ENCODE measurements at places on chromosomes 16 and 17.

DNA sequence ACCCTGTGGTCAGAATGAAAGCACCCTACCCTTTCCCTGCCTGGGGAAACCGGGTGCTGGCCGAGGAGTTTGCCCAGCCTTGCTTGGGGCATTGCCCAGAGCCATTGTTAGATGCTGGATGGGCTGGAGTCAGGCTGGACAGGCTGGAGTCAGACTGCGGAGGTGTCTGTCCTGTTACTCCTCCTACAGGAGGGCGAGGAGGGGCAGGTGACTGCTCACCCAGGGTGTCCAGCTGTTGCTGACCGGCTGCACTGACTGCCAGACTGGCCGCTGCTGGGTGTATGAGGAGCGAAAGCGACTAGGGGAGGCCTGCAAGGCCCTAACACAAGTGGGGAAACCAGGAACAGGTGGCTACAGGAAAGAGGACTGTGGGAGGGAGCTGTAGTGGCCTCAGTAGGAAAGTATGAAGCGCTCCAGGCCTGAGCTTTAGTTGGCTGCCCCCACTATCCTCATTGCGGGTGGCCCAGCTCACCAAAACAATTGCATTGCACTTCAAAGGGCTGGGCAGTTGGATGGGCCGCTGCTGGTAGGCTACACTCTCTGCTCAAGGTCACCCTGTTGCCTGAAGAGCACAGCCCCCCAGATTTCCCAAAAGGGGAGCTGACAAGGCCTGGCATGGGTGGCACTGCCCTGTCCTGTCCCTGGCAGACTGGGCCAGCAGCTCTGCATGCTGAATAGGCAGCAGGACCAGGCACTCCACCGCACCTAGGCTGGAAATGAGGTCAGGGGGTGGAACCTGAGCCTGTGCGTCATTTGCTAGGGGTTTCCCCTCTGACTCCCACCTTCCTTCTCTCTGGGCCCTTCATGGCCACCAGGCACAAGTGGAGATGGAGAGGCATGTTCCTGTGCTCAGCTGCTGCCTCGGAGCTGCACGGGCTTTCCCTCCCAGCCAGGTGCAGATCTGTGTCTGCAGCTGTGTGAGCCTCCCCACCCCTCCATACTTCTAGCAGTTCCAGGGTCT, 18.4 kb downstream of the LDHD start:
- DNase-seq, result no peak

DNA sequence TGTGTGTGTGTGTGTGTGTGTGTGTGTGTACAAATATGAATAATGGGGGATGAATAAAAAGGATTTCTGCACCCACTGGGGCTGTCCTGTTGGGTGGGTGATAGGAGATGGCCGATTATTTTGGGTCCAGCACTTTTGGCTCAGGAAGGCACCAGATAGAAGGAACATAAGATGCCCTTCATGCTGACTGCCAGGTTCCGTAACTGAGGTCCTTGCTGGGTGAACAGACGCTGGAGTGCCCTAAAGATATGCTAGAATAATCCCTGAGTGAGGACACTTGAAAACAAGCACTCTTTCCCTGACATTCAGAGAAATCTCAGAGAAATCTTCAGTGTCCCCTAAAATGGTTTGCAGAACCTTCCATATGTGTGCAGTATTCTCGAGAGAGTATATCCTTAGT, 17.7 kb downstream of the IRX6 start:
- DNase-seq, result no peak

- DNase-seq, result no peak
Measured at GRCh38 chr17:6497496-6498221, 53.4 kb downstream of the PIMREG start.

DNA sequence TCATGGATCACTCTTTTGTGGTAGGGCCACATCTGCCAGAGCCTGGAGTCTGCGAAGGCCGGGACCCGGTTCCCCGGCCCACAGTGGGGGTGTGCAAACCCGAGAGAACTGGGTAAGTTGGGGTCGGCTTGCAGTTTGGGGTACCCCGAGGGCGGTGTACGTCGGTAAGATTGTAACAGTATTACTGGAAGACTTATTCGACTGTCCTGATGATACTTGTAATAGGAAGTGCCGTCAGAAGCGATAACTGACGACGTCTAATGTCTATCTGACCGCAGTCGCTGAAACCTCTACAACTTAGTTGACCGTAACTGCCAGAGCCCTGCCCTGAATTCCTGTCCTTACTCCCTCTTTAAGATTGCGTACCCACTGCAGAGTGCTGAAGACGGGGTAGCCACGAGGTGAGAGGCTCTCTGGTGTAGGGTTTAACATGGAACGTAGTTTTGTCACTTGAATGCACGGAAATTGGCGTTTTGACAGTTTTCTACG, 24.0 kb downstream of the TRPV2 start:
- DNase-seq, result no peak

DNA sequence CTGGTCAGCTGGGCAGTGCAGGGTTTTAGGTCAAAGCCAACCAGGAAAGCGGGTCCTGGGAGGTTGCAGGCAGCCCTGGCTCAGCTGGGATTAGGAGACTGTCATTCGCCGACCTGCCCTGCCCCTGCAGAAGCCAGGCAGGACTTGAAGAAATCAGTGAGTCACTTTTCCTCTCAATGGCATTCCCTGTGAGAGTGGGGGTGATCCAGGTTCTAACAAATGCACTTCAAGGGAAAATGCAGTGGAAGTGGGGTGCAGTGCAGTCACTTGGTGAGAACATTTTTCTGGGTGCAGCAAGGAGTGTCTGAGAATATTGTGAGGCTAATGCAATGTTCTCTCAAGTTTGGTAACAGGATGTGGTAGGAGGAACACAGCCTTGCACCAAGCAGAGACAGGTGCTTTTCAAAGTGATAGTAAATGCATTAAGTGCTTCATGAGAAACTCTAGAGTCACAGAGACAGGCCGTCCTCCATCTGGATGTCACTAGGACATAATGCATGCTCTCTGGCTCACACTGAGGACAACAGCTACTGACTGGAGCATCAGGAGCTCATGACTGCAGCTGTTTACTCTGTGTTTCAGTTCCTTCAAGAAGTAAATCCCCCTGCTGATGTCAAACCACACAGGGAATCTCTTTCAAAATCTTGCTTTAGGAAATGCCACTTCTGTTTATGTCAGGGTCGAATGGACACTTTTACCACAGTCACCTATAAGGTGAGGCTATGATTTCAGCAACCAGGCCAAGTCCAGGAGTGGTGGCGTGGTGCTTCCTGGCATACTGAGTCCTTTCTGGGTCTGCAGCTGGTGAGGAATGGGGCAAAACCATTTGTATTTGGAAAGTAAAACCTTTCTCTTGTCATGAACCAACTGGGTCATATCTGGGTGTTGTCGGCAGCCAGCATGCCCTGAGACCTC, 16.7 kb downstream of the CDK5R1 start:
- DNase-seq, result peak; percentile 16

Measured in PC-3 (cell line).